H9 (cell line): ENCODE measurements at places on chromosomes 12 and 14. TPM values are rescaled to one million over a fixed set of nuclear protein-coding genes. Genes with fewer than 3 reads are reported as not detected.
A peak's percentile ranks its signal among the peaks of the same experiment; 100 is the strongest.

Gene RAD51AP1
- total RNA-seq = 55.4 and 59.4 TPM in 2 replicates

Gene KCNA5
- total RNA-seq = 0.09 and 0.22 TPM in 2 replicates

Gene SSTR1
- total RNA-seq = 0.90 and 0.98 TPM in 2 replicates

Gene POU6F1
- 12.0 and 13.3 TPM in 2 replicates for total RNA-seq

Gene LAG3
- 1.7 and 2.2 TPM in 2 replicates for total RNA-seq

Gene CLEC6A
- total RNA-seq = 0.17 and 0.37 TPM in 2 replicates

Gene SEC23A
- 47.9 and 55.3 TPM in 2 replicates for total RNA-seq

Gene RNASE3
- not detected in 2 replicates for total RNA-seq

Gene FSCB
- total RNA-seq = not detected in 2 replicates

DNA sequence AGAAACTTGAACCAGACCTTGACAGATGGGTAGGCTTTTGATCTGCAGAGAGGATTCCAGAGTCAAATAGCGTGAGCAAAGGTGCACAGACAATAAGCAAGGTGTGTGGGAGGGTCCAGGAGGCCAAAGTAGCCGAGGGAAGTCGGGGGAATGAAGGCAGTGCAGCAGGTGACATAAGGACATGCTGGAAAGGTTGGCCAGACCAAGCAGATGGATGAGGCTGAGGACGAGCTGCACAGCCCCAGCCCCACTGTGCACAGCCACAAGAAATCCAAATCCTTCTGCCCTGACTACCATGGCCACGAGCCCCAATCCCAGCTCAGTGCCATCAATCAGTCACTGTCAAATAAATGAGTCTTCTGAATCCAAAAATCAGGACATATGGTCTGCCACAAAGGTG is 5.4 kb downstream of the TTC7B start:
- H3K4me3 ChIP-seq = no peak overlapping the region
- H3K36me3 ChIP-seq = no peaks in the 10 kb centered on the region
- no peaks in the 10 kb centered on the region for H3K27me3 ChIP-seq
- DNase-seq = no peak
- no peaks in the 10 kb centered on the region for H3K4me1 ChIP-seq
- H3K27ac ChIP-seq = no peak overlapping the region

DNA sequence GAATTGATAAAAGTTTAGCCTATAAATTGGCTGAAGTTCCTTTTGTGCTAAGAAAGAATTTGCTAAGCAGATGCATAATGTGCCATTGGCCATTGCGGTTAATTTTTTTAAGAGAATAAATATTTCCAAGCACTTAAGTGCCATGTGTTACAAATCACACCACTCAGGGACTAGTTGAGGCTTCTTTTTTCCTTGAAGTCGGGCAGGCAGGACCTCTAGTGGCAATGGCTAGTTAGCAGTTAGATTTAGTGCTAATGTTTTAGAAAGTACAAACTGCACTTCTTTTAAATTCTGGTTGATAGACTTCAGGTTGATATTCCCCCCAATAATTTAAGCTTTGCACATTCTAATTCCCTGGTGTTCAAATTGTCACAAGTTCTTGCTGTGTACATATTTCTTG is 294.3 kb downstream of the APAF1 start:
- no peaks in the 10 kb centered on the region for H3K36me3 ChIP-seq
- no peak overlapping the region for H3K27ac ChIP-seq
- H3K27me3 ChIP-seq = no peaks in the 10 kb centered on the region
- DNase-seq = no peak

GRCh38 chr12:118494776-118495175 is 118.4 kb downstream of the SUDS3 start:
- no peak for DNase-seq
- H3K27ac ChIP-seq = no peak overlapping the region
- H3K36me3 ChIP-seq = no peaks in the 10 kb centered on the region
- no peak overlapping the region for H3K4me3 ChIP-seq

DNA sequence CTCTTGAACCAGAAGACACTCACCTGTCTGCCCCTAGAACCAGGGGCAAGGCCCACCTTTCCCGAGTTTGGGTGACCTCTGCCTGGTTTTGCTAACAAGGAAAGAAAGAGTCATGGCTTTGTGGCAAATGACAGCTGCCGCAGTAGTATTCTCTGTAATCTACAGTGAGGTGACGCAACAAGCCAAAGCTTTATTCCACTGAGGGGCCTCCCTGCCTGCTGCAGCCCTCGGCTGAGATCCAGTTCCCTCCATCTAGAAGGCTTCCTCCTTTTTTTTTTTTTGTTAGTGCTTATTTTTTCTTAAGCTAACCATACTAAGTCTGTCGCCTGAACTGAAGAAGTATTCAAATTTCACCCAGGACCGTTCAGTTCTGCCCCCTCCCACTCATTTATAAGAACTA is 142.3 kb upstream of the TMCC3 start:
- H3K4me1 ChIP-seq = peaks cover 3% of the 10 kb centered on the region; the same call in 1 of the 2 replicates
- DNase-seq = no peak
- no peaks in the 10 kb centered on the region for H3K36me3 ChIP-seq
- H3K27me3 ChIP-seq = no peaks in the 10 kb centered on the region

DNA sequence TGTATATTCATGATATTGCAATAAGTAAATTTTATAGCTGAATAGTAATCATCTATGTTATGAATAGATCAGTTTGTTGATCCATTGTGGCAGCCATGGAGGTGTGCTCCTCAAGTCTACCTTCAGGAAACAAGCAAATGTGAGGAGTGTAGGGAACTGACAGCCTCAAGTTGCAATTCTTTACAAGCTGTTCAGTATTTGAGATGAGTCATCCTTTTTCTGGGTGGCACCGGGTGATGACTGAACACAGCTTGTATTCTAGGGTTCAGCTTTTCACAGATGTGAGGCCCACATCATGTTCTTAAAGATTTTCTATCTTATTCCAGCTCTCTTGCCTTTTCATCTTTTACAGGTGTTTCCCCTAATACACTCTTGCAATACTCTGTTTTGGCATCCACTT is 452.4 kb downstream of the KCNH5 start:
- H3K4me3 ChIP-seq = no peak overlapping the region
- H3K4me1 ChIP-seq = no peaks in the 10 kb centered on the region
- no peak for DNase-seq
- peaks cover 7% of the 10 kb centered on the region; the same call in 1 of the 2 replicates for H3K36me3 ChIP-seq
- no peaks in the 10 kb centered on the region for H3K27me3 ChIP-seq
- no peak overlapping the region for H3K27ac ChIP-seq

- peaks cover 5% of the 10 kb centered on the region; the same call in 1 of the 2 replicates for H3K4me1 ChIP-seq
- H3K27me3 ChIP-seq = no peaks in the 10 kb centered on the region
- DNase-seq = no peak
- H3K4me3 ChIP-seq = no peak overlapping the region
Measured at GRCh38 chr14:21322716-21323115, 42.8 kb downstream of the RPGRIP1 start.

- no peak overlapping the region for H3K4me3 ChIP-seq
- no peaks in the 10 kb centered on the region for H3K27me3 ChIP-seq
Measured at GRCh38 chr12:56839489-56839848, 76.3 kb downstream of the HSD17B6 start.

DNA sequence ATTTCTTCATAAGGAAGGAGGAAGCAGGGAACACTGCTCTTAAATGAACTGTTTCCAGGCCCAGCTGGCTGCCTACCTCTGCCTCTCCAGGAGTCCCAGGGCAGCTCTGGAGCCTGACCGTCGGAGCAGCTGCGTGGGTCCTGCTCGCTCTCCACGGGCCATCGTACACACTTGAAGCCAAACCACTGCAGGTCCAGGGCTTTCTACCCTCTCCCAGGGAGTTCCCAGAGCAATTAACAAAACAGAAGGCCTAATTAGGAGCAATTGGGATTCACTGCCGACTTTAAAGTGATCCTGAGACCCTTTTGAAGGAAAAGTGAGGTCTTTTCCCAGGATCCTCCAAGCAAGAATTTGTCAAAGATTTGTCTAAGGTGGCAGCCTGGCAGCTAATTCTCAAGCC is 76.9 kb downstream of the OTX2 start:
- no peaks in the 10 kb centered on the region for H3K36me3 ChIP-seq
- H3K27me3 ChIP-seq = peaks cover 5% of the 10 kb centered on the region; the same call in 1 of the 2 replicates
- H3K4me1 ChIP-seq = peaks cover 2% of the 10 kb centered on the region; the same call in 1 of the 2 replicates
- peak overlapping the region; percentile 69 for H3K4me3 ChIP-seq
- H3K27ac ChIP-seq = no peak overlapping the region
- peak; percentile 67 for DNase-seq

DNA sequence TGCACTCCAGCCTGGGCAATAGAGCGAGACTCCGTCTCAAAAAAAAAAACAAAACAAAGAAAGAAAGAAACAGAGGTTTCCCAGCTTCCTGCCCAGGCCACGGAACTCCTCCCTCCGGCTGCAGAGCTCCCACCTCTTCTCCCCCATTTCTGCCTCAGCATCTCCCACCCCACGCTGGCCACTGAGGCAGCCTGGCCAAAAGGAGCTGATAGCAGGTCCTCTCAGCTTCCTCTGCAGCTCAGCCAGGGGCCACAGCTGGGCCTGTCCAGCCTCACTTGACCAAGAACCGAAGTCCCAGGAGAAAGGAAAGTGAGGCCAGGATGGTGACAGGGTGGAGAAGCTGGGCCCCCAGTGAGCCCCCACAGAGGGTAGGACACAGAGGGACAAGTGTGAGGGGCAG is 33.4 kb upstream of the CD9 start:
- H3K36me3 ChIP-seq = no peaks in the 10 kb centered on the region
- H3K27me3 ChIP-seq = no peaks in the 10 kb centered on the region
- no peaks in the 10 kb centered on the region for H3K4me1 ChIP-seq
- DNase-seq = no peak

- no peak overlapping the region for H3K4me3 ChIP-seq
- H3K27me3 ChIP-seq = no peaks in the 10 kb centered on the region
- H3K27ac ChIP-seq = no peak overlapping the region
- H3K36me3 ChIP-seq = peaks cover 4% of the 10 kb centered on the region; the same call in 2 of the 3 replicates
Measured at GRCh38 chr12:82857276-82857675, 170.6 kb downstream of the TMTC2 start.

DNA sequence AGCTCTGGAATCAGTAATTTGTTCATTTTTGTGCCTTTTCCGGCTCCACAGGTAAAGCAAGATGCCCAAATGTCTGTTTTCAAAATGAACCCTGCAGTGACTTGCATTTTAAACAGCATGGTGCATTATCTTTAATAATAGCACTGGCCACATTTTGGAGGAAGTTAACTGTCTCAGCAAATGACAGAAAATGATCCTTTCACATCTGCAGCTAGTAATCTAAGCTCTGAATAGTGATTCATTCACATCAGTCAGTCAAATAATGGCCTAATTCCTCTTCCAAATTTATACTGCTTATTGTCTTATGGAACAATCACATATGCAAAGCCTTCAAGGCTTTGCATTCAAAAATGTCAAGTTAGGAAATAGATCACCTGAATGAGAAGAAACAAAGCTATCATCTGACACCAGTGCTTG is 75.6 kb downstream of the PPM1H start:
- DNase-seq = no peak
- H3K27ac ChIP-seq = no peak overlapping the region
- H3K4me3 ChIP-seq = no peak overlapping the region
- no peaks in the 10 kb centered on the region for H3K27me3 ChIP-seq
- H3K36me3 ChIP-seq = no peaks in the 10 kb centered on the region
- H3K4me1 ChIP-seq = peaks cover 21% of the 10 kb centered on the region; the same call in 1 of the 2 replicates

- no peak overlapping the region for H3K27ac ChIP-seq
- H3K36me3 ChIP-seq = no peaks in the 10 kb centered on the region
- H3K4me3 ChIP-seq = no peak overlapping the region
- no peaks in the 10 kb centered on the region for H3K4me1 ChIP-seq
Measured at GRCh38 chr14:56216626-56217379, 98.6 kb downstream of the PELI2 start.

- H3K4me1 ChIP-seq = no peaks in the 10 kb centered on the region
- H3K27ac ChIP-seq = no peak overlapping the region
- no peak overlapping the region for H3K4me3 ChIP-seq
- DNase-seq = no peak
- H3K27me3 ChIP-seq = no peaks in the 10 kb centered on the region
- H3K36me3 ChIP-seq = no peaks in the 10 kb centered on the region
Measured at GRCh38 chr12:39037115-39037514, 131.7 kb upstream of the CPNE8 start.

- no peaks in the 10 kb centered on the region for H3K4me1 ChIP-seq
Measured at GRCh38 chr12:108888031-108888430, 8.1 kb downstream of the DAO start.

DNA sequence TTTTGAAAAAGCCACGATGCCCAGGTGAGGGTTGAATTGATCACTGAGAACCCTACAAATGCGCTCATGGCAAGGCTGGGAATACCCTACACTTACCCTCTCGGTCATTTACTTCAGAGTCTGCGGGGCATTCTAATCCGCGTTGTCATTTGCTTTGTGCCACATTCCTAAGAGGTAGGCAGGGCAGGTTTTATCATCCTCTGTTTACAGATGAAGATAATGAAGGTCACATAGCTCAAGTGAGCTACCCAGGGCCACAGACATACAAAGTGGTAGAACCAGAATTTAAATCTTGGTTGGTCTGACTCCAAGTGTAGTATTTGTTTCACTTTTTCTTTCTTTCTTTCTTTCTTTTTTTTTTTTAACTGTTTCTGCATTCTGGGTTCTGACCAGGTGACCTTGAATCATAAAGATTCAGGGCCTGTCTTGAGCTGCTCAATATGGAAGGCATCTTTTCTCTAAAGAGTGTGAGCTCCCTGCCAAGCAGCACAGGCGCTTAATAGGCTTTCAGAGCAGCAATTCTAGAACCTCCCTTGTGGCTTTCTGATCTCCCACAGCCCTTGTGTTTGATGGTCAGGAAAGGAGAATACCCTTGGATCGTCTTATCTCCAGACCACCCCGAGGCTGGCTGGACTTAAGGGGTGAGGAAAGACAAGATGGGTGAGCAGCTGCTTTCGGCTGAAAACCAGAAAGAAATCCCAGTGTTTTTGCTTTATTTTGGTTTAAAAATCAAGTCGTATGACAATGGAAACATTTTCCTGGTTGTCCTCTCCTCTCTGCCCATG is 662 bp upstream of the BATF start:
- H3K4me1 ChIP-seq = no peaks in the 10 kb centered on the region
- no peak overlapping the region for H3K27ac ChIP-seq
- no peaks in the 10 kb centered on the region for H3K36me3 ChIP-seq
- DNase-seq = no peak
- no peaks in the 10 kb centered on the region for H3K27me3 ChIP-seq

GRCh38 chr12:124389138-124389724 is 94.3 kb downstream of the RFLNA start:
- DNase-seq = peak; percentile 74
- no peaks in the 10 kb centered on the region for H3K27me3 ChIP-seq
- H3K27ac ChIP-seq = no peak overlapping the region
- H3K4me1 ChIP-seq = no peaks in the 10 kb centered on the region
- peaks cover 35% of the 10 kb centered on the region for H3K36me3 ChIP-seq
